Nephron progenitor cell (in vitro differentiated cells): ENCODE measurements at places on chromosomes 2 and 18.

- no peak for DNase-seq
Measured at GRCh38 chr2:127479219-127479825, 47.0 kb downstream of the IWS1 start.

GRCh38 chr2:23157812-23158211, 227.2 kb upstream of the KLHL29 start:
- DNase-seq = no peak

DNA sequence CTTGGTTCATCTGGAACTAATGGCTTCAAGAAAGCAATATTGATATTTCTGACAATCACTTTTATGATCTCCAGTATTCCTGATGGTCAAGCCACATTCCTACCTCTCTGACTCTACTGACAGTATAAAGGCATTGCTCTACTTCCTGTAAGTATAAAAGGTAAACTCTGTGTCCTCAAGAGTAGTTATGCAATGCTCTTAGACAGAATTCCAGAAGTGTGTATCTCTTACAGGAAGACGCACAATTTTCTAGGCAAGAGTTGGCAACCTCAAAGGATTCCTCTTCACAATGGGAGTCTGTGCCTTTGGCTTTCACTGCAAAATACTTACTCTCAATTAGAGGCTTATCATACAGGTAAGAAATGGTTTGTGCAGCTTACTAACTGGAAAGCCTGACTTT, 100.1 kb downstream of the THADA start:
- DNase-seq = no peak

DNA sequence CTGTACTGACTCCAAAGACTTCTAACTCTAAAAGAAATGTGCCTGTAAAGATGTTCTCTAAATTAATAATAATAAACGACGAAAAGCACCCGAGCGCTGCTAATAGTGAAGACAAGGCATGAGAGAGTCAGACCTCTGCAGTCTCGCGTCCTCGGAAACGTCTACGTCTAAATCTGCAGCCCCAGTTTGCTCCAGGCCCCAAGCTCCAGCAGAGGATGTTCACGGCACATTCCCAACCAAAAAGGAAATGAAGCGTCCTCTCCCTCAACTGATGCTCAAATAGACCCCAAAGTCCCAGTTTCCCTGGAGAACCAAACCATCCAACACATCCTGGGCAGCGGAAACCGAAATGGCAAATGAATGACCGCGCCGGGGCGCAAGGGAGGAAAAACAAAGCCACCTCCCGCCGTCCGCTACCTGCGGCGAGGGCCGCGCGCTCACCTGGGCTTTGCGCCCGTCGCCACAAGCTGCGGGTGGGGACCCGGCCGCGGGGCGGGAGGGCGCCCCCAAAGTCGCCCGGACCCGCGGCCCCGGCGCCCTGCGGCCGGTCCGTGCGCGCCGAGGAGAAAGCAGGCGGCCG, 47.1 kb upstream of the CCDC150 start:
- no peak for DNase-seq

DNA sequence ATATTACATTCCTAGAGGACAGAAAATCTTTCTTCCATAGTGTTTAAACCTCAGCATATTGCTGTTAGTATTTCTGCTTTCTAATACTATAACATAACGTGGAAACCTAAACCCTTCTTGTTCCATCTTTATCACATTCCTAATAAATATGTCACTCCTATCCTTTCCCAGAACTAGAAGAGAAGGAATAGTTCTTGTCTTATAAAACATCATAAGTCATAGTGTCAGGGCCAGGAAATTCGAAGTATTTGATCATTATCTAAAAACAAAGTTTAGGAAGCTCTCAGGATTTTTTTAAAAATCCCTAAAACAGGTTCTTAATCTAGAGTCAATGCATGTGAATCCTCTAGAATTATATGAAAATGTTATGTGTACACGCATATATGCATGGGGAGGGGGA, 2.0 kb downstream of the NHEJ1 start:
- no peak for DNase-seq

- DNase-seq = no peak
Measured at GRCh38 chr2:215107216-215108056, 31.0 kb downstream of the ABCA12 start.

DNA sequence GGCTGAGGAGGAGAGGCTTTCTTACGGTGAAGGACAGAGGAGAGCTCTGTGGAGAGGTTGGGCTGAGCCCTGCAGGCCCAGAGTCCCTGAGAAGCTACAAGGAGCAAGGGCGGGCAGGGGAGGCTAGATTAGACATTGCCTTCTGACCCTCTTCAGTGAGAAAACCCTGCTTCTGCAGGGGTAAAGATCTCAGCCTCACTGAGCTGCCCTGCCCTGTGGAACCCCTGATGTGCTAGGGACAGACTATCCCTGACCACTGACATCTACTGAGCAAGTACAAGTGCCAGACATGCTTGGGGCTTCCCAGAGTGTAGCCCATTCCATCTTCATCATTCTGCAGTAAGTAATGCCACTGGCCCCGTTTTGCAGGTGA, 111.5 kb downstream of the CYP26B1 start:
- no peak for DNase-seq
